ENCODE measurements at places on chromosomes 5 and 9.

DNA sequence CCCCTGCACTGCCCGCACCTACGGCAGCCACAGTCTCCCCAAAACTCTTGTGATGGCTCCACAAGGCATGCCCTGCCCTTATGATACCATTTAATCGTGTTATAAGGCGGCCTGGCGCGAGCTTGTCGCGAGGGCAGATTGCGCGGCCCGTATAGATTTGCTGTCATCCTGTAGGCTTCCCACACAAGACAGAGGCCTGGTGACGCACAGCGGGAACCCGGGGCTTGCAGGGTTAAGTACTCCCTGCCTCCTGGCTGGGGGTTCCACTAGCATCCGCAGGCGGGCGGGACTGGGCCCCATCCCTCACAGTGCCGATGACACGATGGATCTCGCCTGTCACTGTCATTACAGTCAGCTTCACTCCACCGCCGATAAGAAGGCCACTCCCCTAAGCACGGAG, 364.9 kb upstream of the IRX2 start:
- DNase-seq = no peak

DNA sequence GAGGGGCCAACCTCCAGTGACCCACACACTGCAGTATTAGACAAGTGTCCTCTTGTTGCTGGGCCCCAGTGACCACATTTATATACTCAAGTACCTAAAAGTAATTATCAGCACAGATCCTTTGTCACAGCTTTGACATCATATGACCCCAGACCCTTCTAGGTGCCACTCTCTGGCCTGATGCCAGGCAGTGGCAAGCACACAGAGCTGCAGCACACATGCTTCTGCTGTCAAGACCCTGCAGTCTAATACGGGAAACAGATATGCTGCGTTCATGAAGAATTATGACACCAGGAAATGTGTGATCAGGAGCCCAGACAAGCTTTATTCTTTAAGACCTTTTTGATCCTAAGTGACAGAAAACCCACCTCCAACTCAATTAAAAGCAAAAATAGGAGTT, 63.8 kb upstream of the AFAP1L1 start:
- no peak for DNase-seq

- DNase-seq = no peak
These were observed 36.2 kb downstream of the ADAMTSL2 start for GRCh38 chr9:133570691-133571080.

DNA sequence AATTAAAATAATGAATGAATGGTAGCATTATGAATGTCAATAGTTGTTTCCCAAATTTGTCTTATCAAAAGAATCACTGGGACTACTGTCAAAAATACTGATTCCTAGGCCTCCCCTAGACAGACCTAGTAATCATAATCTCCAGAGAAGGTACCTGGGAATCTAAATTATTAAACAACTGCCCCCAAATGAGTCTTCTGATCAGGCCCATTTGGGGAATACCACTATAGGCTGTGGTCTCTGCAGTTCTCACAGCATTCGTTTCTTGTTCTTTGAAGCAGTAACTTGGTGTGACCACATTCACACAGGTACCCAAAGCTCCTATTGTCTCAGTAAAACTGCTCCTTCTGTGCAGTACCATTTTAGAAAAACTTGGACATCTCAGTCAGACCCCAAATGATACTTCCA, 230.9 kb downstream of the PIK3R1 start:
- DNase-seq = no peak

DNA sequence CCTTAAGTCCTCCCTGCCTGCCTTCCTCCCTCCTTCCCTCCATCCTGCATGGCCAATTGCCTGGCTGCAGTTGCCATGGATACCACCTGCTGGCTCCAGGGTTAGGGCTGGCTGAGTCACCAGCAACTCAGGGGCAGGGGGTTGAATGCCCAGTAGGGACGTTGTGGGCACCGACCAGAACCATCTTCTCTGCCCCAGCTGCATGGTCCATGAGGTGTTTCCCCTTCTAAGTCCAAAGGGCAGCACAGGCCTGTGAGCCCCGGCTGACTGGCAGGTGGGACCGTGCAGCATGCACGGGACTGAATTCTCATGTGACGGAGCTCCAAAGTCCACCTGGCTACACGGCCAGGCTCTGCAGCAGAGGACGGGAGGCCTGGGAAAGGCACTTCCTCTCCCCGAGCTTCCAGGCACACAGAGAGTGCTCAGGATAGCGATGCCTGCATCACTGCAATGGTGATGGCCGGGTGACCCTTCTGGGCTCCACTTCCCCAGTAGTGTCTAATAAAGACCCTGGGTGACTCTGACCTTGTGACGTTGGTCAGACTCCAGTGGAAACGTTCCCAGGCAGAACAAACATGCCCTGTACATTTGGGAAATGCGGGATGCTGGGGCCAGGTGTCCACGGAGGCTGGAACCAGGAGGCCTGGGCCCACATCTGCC, 5.7 kb downstream of the ASS1 start:
- peak; percentile 81 for DNase-seq

DNA sequence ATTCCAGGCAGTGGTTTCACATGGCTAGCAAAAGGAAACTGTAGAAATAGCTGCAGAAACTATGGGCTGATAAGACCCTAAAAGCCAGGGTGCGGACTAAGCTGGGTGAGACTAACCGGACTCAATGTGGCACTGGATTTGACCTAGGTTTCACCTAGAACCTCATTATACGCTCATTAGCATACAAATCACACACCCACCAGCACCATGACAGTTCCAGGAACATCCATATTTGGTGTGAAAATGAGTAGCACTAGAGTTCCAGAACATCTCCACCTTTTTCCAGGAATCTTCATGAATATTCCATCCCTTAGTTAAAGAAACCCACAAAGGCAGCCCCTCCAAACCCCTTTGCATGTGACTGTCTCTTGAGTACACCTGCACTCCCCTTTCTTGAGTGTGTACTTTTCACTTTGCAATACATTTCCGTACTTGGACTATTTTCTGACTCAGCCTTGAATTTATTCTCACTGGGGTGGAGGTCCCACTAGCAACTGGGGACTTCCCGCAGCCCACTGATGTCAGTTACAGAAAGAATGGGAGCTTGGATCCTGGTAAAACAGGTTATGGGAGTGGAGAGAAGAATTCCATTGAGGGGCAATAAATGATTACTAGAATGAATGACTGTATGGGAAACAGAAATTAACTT, 58.0 kb upstream of the SPATA31C2 start:
- DNase-seq = peak; percentile 94

DNA sequence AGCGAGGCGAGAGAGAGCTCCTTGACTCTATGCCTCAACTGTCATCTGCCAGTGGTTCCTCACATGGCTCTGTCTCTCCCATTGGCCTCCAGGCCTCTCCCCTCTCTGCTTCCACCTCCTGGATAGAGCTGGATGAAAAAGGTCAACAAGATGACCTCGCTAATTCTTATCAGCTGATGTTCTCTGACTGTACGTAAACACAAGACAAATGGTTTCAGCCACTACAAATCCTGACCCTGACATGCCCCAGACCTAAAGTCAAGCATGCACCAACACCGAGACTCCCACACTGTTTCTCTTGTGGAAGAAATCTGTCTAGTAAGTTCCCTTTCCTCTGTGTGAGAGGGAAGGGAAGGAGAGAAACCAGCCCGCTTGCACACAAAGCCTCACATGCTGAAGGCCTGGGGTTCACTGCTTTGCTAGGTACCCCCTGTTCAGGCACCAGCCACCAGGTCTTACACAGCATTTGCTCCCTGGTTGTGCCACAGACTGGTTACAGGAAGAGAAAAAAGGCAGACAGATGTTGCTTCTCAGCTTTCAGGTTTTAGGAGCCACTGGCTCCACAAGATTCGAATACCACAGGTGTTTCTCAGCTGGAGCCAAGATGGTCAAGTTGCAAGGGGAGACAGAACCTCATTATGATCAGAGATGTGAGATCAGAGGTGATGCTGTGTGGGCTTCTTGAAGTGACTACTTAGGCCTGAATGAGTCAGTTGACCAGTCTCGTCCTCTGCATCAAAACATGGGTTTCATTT, 592.5 kb downstream of the CCDC171 start:
- DNase-seq = no peak

- no peak for DNase-seq
These were observed 207.8 kb upstream of the TARS1 start for GRCh38 chr5:33232731-33233505.

GRCh38 chr9:105376893-105377292, 70.9 kb upstream of the FSD1L start:
- DNase-seq = peak; percentile 21

DNA sequence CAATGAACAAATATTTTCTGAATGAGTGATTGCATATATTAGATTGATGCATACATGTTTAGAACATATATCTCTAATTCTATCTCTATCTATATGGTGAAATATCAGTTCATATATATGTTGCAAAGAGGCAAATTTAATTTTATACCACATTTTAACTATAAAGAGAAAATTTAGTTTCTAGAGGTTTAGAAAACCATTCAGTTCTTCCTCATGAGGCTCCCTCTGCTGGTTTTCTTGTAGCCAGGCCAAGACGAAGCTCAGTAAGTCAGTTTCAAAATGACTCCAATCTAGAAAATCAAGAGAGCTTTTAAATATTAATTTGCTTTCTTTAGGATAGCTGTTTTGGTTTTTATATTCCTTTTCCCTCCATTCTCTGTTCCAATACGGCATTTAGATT, 312.1 kb downstream of the TMEM232 start:
- DNase-seq = peak; percentile 30

DNA sequence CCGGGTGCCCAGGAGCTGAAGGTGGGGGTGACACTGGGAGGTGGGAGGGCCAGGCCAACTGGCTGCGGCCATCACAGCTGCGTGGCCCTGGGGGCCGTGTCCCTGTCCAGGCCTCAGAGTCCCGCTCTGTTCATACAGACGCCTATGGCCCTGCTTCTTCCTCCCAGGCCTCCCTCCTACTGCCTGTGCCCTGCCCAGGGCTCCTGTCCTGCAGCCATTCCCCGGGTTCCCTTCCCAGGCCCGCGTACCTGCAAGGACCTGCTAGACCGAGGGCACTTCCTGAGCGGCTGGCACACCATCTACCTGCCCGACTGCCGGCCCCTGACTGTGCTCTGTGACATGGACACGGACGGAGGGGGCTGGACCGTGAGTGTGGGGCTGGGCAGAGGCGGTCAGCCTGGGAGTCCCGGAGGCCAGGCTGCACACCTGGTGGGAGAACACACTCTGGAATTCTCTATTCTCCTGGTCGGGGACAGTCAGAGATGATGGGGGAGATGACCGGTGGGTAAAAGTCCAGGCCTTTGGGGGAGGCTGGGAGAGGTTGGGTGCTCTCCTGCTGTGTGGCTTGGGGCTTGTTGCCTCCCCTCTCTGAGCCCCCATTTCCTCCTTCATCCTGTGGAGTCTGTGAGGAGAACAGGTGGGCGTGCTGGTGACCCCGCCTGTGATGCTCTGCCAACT, 4.5 kb downstream of the FCN2 start:
- no peak for DNase-seq

GRCh38 chr5:28748446-28748845, 1710.1 kb upstream of the CDH9 start:
- DNase-seq = no peak

DNA sequence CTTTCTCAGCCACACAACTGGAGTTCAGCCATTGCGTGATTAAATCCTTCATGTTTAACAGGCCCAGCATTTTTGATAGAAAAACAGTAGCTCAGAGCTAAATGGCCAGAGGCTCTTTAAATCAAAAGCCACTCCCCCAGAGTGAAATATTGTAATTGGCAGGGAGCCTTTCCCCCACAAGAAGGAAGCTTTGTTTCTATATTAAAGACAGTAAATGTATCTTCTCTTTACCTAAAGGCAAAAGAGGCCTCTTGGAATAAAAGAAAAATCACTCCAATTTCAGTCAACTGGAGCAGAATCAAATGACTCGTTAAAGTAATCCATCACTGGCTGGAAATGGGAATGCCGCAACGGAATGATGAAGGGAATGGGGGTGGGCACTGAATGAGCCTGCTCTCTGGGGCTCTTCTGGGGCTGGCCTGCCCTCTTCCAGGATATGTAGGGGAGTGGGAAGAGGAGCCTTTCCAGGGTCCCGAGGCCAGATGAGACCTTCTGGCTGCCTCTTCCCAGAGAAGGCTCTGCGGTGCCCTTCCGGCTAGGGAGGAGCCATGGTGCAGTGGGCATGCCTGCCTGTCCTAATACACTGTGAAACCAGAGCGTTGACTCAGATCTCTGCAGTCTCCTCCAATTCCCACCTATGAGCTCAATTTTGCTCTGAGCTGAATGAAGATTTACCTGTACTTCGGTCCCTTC, 45.2 kb downstream of the ANKDD1B start:
- DNase-seq = peak; percentile 69

DNA sequence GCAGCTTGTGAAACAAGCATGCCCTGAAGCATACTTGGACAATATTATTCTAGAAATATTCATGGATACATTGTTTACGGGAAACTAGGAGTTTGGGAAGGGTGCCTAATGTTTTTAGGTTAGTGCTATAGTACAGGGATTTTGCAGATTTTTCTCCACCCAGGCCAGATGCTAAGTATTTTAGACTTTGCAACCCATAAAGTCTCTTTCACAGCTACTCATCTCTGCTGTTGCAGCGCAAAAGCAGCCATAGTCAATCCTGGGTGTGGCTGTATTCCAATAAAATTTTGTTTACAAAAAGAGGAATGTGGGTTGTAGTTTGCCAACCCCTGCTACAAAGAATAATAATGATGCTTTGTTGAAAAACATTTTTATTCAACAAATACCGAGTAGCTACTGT, 106.2 kb downstream of the CEMIP2 start:
- DNase-seq = no peak

GRCh38 chr5:120806202-120806601, 342.1 kb downstream of the PRR16 start:
- DNase-seq = no peak

GRCh38 chr9:96006961-96007360, 131.5 kb downstream of the ERCC6L2 start:
- DNase-seq = peak; percentile 78

DNA sequence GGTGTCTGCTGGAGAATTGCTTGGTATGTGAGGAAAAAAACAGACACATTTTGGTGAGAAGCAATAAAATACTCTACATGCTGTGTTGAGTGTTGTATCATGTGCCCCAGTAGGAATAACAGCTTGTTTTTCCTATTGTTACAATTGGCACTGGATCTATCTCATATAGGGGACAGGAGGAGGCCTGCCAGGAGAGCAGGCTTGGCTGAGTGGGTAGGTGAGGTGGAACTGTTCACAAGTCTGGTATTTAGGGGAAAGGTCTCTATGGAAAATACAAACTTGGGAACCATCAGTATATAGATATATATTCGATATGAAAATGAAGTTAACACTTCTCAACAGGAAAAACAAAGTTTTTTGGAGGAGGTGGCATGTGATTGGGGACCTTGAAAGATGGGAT, 9.5 kb upstream of the SH3TC2 start:
- DNase-seq = peak; percentile 66

- no peak for DNase-seq
These were observed 89.3 kb downstream of the MARCHF11 start for GRCh38 chr5:16090270-16090669.

DNA sequence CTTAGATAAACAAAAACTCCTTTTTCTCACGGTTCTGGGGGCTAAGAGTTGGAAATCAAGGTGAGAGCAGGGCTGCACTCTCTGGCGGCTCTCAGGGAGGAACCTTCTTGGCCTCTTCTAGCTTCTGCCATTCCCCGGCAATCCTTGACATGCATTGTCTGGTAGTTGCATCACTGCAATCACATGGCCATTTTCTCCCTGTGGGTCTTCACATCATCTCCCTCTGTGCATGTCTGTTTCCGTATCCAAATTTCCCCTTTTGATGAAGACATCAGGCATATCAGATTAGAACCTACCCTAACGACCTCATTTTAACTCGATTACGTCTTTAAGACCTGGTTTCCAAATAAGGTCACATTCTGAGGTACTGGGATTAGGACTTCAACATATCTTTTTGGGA, 129.2 kb upstream of the MAN2A1 start:
- no peak for DNase-seq
